Hepatocyte (in vitro differentiated cells): ENCODE measurements at places on chromosomes 6 and 20. TPM values are rescaled to one million over a fixed set of nuclear protein-coding genes. Genes with fewer than 3 reads are reported as not detected.
A peak's percentile ranks its signal among the peaks of the same experiment; 100 is the strongest.

- no peaks in the 10 kb centered on the region for H3K27me3 ChIP-seq
- DNase-seq = no peak
- H3K27ac ChIP-seq = no peak overlapping the region
- H3K4me1 ChIP-seq = peaks cover 6% of the 10 kb centered on the region
- H3K36me3 ChIP-seq = no peaks in the 10 kb centered on the region
These were observed 546.6 kb downstream of the CD83 start for GRCh38 chr6:14664112-14664601.

DNA sequence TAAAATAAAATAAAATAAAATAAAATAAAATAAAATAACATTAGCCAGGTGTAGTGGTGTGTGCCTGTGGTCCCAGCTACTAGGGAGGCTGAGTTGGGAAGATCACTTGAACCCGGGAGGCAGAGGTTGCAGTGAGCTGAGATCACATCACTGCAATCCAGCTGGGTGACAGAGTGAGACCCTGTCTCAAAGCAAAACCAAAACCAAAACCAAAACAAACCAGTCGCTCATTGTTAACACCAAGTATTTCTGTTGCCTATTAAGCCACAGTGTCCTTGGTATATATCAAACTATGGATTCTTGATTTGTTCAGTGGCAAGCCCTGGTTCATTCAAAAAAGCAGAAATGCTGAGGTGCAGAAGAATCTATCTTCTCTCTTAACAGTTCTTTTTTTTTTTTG, 65.7 kb downstream of the PYGB start:
- peaks cover 29% of the 10 kb centered on the region for H3K4me1 ChIP-seq
- no peaks in the 10 kb centered on the region for H3K36me3 ChIP-seq
- no peak overlapping the region for H3K27ac ChIP-seq
- no peak for DNase-seq
- H3K4me3 ChIP-seq = no peak overlapping the region

DNA sequence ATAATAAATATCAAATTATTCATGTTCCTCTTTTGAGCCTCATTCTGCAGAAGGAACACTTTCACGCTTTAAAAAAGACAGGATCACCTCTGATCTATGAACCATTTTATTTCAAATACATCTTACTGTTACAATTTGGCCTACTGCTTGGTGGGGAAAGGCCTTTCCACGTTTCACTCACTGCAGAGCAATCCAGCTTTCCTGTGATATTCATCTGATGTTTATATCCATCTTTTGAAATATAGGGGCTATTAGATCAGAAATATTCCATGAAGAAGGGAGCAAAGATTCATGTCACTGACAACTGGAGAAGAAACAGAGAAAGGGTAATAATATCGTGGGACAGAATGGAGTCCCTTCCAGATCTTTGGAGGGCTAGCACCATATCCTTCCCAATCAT, 262.9 kb downstream of the ADGB start:
- H3K36me3 ChIP-seq = no peaks in the 10 kb centered on the region
- H3K27ac ChIP-seq = no peak overlapping the region
- no peaks in the 10 kb centered on the region for H3K4me1 ChIP-seq
- H3K4me3 ChIP-seq = no peak overlapping the region

DNA sequence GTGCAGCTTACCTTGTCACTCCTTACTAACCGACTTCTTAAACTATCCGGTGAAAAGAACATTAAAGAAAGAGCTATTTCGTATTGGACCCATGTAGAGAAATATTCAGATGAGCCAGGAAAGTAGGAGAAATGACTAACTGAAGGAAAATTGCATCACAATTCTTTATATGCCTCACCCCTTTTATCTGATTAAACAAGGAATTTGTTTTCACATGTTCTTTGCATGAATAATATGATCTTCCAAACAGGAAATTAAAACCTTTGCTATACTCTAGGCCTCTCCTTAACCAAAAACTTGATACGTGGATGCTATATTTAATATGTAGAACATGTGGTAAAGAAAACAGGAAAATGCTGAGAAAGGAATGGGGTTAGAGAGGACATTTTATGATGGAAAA, 41.9 kb upstream of the LRRC1 start:
- H3K4me1 ChIP-seq = no peaks in the 10 kb centered on the region
- no peaks in the 10 kb centered on the region for H3K27me3 ChIP-seq
- H3K4me3 ChIP-seq = no peak overlapping the region
- H3K36me3 ChIP-seq = no peaks in the 10 kb centered on the region
- H3K27ac ChIP-seq = peak overlapping the region; percentile 5

DNA sequence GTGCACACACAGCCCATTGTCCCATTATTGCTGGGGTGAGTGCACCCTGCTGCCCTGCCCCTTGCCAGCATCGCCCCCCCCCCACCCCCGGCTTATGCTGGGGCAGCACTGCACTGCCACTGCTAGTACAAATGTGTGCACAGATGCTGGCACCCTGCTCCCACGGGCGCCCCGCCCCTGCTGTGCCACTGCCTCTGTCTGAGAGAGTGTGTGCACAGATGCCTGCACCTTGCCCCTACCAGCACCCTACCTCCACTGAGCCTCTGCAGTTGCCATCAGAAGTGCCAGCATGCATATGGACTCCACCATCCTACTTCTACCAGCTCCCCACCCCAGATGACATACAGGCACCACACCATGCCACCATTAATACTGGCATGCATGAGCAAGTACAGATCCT, 454.6 kb upstream of the KHDRBS2 start:
- DNase-seq = no peak
- H3K36me3 ChIP-seq = no peaks in the 10 kb centered on the region
- no peak overlapping the region for H3K4me3 ChIP-seq
- no peaks in the 10 kb centered on the region for H3K27me3 ChIP-seq

- no peak for DNase-seq
- no peak overlapping the region for H3K27ac ChIP-seq
- no peaks in the 10 kb centered on the region for H3K4me1 ChIP-seq
These were observed 62.8 kb downstream of the STK35 start for GRCh38 chr20:2164421-2164820.

The TFAP2D gene
- polyA plus RNA-seq = not detected in 2 replicates

The MAP7 gene
- polyA plus RNA-seq = 13.4 and 14.4 TPM in 2 replicates

The SPATA25 gene
- polyA plus RNA-seq = 0.41 and 1.4 TPM in 2 replicates

The C6orf62 gene
- polyA plus RNA-seq = 27.2 and 29.6 TPM in 2 replicates

The MCHR2 gene
- not detected in 2 replicates for polyA plus RNA-seq
